ENCODE measurements at places on chromosomes 7 and 10.

DNA sequence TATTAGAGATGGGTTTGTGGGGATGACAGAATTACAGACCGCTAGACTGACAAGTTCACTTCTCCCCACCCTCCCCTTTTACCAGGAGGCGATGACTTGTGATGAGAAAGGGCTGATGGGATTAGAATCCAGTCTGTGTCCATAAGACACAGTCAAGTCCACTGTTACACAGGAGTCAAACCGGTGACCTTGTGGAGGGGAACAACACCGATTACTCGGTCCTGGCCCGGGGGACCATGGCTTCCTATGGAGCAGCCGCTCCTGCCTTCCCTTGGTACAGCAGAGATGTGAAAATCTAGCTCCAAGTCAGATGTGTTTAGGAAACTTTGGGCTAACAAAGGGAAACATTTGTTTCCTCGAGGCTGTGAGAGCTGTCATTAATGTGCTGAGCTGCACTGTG lies 105.5 kb downstream of the ACTR3B start:
- DNase-seq: no peak

DNA sequence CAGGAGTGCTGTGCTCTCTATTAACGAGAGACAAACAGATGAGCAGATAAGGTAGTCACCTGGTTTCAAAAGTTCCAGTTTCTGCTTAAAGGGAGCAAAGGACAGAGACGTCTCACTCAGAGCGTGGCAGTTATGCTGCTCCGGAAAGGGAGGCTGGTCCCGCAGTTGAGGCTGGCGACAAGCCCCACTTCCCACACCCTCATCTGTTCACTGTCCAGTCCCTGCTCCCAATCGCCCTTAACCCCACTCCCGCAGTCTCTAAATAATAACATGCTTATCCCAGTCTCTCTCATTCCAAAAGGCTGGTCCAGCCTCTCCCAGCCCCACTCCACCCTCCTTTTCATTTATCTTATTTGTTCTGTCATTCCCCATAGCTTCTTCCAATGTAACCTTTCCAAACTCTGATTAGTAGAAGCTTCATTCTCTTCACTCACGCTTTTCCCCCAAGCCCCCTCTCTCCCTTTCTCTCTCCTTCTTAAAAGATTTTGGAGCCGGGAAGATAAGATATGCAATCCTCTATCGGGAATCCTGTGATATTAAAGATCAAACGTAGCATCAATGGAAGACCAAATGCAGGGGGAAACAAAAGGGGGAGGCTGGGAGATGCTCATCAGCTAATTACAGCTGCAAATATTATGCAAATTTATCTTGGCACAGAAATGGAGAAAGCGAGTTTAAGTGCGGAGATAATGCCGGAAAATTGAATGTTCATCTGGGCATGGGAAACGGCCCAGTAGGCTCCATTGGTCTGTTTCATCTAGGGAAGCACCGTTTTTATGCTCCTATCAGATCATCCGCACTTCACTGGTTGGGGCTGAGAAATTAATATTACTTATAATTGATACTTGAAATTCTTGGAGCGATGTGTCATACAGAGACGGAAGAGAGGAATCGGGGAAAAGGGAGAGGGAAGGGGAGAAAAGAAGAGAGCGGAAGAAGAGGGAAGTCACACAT lies 16.3 kb upstream of the GATA3 start:
- peak; percentile 9 for DNase-seq

- no peak for DNase-seq
Observed at GRCh38 chr7:43656997-43657396, 72.3 kb downstream of the COA1 start.

- no peak for DNase-seq
Observed at GRCh38 chr7:51135576-51135975, 181.0 kb downstream of the COBL start.

DNA sequence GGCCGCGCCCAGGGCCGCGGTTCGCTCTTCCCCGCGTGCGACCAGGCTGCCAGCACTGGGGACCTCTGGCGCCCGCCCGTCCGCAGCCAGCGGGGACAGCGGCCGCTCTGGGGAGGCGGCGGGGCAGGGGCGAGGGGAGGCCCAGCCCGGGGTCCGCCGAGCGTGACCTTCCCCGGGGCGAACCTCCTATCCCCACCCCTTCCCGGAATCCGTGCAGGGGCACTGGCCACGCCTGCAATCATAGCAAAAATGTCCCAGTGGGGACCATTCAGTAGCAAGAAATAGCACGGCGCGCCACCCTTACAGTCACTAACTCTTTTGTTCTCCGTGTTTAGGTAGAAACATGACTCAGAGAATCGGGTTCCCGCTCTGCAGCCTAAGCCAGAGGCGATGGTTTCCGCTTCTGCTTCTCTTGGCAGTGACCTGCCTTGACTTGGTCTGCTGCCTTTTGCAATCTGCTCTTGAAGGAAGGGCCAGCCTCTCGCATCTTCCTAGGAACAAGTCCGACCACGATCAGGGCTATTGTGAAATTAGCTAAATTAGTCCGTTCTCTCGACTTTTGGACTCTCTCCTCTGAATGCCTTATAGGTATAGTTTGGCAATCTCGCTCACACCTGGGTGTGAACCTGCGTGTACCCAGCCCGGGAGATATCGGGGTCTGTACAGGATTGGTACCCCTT lies 79.3 kb upstream of the ACBD5 start:
- DNase-seq: no peak

DNA sequence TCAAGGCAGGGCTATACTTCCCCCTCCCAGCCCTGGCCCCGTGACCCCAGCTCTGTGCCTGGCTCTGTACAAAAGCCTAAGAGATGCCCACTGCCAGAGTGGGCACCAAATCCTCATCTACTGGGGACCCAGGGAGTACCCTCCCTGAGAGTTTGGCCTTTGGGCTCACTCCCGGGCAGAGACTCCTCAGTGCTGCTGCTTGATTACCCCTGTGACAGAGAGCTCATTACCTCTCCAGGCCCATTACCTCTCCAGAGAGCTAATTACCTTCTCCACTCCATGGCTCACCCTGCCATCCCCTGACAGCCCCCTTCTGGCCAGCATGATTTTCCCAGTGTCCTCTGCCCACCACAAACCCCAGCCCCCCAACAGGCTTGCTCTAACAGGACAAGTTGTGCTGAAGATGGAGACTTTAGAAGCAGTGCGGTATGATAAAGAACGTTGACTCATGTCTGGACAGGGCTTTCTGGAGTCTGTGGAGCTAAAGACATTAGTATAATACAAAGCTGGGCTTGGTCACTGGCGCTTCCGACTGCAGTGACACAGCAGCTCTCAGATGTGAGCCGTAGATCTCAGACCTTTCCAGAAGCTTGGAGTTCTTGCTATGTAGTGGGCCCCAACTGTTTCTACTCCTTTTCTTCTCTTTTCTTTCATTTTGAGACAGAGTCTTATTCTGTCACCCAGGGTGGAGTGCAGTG lies 111.3 kb upstream of the KCTD7 start:
- DNase-seq: no peak

- DNase-seq: no peak
Observed at GRCh38 chr7:28355635-28356319, 56.5 kb upstream of the CREB5 start.

DNA sequence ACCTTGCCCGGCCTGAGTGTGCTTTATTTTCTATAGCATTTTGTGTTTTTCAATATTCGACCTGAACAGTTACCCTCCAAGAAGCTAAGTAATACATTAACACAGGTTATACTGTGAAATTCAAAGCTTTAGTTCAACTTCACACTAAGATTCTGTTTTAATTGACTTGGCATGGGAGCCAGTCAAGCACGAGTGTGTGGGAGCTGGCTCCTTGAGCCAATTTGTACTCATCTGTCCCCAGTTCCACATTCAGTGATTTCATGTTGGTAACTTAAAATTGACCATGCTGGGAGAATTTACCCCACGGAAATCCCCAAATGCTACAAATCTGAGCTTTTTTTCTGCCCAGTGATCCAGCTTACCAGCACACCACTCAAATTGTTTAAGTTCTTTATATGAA lies 20.3 kb downstream of the TSPAN12 start:
- DNase-seq: no peak

GRCh38 chr7:111762211-111762610 lies 199.9 kb upstream of the IMMP2L start:
- DNase-seq: no peak

- DNase-seq: no peak
Observed at GRCh38 chr10:9253121-9253520, 1198.6 kb downstream of the GATA3 start.

DNA sequence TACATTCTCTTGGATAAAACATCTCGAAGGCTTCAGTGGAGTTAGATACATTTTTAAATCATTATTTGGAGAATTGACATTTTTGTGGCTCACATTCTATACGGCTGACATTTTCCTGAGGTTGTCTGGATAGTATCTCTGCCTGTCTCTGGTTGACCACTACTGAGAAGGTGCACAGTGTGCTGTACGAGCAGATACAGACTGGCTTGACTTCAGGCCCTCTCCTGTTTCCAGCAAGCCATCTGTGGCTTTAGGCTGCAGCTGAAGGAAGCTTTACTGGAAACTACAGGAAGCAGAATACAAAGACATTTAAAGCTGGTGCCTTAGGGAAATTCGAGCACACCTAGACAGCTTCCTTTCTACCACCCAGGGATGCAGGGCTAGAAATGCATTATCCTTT lies 39.3 kb upstream of the RSU1 start:
- no peak for DNase-seq

DNA sequence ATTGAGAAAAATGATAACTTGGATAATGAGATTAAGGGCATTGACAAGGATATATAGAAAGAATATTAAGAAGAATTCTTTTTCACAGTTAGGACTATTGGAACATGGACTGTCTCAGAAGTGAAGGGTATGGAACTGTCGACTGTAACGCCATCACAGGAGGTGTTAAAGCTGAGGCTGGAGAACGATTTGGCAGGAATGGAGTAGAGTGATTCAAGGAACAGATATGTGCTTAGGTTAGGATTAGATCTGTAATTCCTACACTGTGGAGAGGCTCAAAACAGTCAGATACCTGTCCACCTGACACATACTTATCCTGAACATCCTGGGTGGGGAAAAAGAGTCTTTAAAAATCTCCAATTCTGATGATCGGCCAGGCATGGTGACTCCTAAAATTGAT lies 30.9 kb downstream of the RHOBTB1 start:
- DNase-seq: no peak

- DNase-seq: no peak
Observed at GRCh38 chr7:113404245-113404644, 285.9 kb upstream of the SMIM30 start.

- no peak for DNase-seq
Observed at GRCh38 chr10:23437963-23438546, 820 bp upstream of the OTUD1 start.

- DNase-seq: no peak
Observed at GRCh38 chr7:133957845-133958244, 169.3 kb upstream of the LRGUK start.

GRCh38 chr7:134649226-134649775 lies 2.6 kb downstream of the BPGM start:
- DNase-seq: no peak

DNA sequence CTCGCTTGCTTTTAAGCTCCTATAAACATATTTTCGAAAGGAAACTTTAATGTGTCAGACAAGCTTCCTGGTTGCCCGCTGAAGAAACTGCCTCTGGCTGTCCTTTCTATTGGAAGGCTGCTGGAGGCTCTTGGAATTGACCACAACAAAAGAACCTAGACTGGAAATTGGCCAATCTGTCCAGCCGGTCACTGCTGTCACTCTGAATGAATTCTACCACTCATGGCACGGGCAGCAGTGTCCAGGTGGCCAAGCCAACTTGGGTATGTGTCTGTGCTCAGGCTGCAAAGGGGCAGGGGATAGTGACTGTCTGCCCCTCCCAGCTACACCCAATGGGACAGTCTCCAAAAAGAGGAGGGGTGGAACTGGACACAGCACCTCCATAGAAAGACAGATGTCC lies 57.6 kb downstream of the CDH23 start:
- DNase-seq: no peak

DNA sequence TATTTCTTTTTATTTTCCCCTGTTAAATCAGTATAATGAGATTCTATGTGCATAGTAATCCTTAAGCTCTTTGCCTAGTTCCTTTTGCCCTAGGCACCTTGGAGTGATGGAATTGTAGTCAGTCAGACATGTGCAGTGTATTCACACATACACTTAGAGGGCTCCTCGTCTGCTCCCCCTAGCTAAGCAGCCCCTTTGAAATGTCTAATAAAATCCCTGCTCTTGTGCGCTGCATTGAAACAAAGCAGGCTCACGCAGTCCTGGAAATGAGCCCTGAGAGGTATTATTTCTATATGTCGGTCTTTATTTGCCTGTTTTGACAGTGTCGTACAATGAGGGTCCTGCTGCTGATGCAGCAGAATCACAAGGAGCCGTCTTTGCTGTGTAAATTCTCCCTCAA lies 258.7 kb downstream of the AUTS2 start:
- no peak for DNase-seq

DNA sequence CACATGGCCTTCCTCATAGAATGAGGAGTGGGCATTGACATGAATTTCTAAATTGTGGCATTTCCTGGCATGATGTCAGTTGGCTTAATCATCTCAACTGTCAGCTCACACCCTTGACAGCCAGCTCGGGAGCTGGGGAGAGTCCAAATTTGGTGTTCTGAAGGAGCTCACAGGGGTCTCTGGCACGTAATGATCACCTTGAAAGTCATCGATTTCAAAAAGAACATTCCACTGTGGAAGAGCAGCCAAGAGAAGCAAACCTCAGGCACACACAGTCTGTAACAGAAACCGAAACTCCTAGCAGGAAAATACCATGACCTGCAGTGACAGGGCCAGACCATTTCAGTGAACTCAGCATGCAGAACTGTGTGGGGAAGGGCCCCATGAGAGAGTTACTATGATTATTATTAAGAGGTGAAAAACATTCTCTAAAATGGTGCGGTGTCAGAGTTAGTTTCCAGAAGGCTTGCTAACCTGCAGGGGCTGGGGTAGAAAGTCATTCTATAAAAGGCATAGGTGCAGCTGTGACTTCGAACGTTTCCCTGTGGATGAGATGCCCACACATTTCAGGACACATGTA lies 26.4 kb upstream of the KLF6 start:
- DNase-seq: no peak

DNA sequence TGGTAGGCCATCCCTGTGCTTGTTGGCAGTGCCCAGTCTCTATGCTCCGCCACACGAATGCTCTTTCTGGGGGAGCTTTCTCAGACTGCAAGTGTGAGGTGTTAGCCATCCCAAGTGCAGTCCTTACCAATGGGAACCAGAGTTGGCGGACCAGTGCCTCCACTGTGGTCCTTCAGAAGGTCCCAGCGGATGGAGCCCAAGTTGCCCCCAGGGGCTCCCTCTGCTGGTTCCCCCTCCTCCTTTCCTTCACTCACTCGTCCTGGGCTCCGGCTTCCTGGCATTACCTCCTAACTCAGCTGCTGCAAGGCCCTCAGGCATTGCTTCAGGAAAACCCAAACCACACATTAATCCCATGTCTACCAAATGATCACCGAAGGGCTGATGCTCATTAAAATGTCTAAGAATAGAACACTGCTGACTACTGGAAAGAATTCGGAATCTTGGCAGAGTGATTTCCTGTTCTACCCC lies 139.8 kb downstream of the CUBN start:
- DNase-seq: no peak
